ENCODE measurements at places on chromosomes 12 and 14.

GRCh38 chr12:31742891-31743290 lies 14.1 kb upstream of the AMN1 start:
- no peak for DNase-seq

- no peak for DNase-seq
Measured at GRCh38 chr14:99910337-99911309, 117.4 kb downstream of the EML1 start.

GRCh38 chr12:54509617-54510016 lies 12.1 kb downstream of the NCKAP1L start:
- DNase-seq: no peak

DNA sequence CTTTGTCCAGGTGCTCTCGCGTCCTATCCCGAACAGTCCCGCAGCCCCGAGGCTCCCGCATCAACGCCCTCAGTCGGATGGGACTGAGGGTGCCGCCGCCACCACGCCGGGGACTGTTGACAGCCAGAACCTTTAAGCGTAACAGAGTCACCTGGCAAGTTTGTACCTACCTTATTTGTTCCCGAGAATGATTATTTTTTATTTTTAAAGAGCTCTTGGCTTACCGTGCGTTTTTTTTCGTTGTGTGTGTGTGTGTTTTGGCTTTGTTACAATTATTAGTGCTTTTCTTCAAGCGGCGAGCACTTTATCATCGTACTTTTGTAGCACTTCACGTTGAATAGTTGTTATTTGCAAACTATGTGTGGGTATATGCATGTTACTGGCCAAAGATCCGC lies 463 bp downstream of the COA8 start:
- DNase-seq: no peak
